Aorta (tissue), 5 donors: ENCODE measurements at places on chromosomes 3 and 15.

DNA sequence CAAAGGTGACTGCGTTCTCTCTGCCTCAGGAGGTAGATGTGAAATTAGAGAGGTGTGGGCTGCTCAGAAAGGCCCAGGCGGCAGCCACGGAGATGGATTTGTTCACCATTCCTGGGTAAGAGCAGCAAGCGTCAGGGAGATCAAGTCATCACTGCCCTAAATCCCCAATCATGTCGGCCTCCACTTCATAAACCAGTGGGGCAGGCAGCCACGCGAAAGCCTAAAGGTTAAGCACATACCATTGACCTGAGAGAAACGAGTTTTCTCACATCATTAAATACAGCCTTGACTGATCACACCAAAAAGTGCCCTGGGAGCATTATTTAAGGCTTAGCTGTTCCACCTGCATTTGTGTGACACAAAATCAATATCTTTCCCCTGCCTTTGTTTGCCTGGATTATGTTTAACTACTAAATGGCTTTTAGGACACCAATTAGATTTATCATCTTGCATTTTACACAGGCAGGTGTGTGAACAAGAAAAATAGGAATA is 50.7 kb upstream of the FOXB1 start:
- DNase-seq = no peak

DNA sequence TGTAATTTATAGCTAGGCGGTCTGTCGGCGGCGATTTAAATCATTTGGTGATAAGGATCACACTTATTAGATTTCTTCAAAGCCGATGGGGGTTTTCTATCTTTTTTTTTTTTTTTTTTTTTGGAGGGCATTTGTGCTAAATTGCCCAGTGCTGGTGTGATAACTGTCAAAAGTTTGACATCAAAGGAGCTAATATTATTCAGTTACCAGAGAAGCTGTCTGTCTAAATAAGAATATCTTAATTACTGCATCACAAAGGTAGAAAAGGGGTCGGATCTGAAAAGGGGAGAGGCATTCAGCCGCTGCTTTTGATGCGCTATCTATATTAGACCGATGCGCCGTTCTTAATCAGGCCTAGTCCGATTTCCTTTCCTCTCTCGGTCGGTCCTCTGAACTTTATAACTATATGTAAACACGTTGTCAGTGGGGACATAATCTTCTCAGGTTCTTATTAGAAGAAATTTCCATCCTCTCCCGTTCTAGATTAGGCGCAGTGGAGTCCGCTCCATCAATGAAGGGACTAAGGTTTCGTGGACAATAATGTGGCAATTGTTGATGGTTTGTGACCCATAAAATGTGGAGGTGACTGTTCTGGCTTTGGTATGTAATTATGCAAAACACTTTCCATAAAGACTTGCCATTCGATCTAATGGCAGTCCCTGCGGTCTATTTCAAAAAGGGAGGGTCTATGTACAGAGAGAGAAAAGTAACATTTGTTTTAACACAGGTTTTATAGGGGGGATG is 31.7 kb downstream of the NR2F2 start:
- DNase-seq = no peak

DNA sequence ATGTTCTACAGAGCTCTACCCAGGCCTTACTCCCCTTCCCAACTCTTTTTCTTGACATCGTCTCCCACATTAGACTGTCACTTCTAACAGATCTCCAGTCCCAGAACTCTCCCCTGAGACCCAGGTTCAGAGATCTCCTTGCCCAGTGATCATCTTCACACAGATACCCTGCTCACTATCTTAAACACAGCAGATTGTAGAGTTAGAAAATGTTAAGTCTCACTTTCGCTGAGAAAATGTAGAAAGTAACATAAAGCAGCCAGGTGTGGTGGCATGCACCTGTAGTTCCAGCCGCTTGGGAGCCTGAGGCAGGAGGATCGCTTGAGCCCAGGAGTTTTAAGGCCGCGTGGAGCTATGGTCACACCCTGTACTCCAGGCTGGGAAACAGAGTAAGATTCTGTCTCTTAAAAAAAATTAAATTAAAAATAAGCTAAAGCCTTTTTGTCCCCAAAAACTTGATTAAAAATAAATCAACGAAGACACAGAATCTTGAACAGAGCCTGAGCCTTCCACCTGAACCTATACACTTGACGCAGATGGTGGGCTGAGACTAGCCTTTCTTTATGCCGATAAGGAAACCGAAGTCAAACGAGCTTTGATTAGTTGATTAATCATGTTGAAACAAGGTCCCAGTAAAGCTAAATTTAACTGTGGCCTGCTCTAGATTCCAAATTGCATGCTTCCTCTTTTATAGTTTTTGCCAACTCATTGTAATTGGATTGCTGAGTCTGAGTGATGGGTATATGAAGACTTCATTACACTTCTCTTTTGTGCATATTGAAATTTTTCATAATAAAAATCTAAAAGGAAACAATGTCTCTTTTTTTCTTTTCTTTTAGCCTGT is 31.3 kb upstream of the BLM start:
- no peak for DNase-seq

DNA sequence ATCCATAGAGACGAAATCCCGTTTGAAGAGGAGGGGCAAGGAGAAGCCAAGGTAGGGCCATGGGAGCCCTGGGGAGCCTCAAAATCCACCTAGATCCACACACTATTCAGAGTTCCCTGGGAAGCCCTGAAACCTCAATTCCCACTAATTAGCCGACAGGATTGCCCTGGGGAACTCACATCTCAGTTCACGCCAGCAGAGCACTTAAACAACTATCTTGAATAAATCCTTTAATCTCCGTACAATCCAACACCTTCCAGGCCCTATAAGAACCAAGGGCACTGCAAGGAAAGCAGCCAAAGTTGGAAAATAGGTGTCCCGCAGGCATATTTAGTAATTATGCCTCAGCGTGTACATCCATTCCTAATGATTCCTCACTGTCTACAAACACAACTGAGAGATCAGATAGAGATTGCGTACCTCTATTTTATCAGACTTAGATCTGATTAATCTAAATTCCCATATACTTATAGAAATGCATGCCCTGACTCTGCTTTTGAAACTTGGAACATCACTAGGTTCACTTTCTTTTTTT is 25.6 kb upstream of the EIF4A2 start:
- DNase-seq = no peak

- no peak for DNase-seq
Observed at GRCh38 chr3:194243172-194243837, 107.4 kb downstream of the HES1 start.

- DNase-seq = no peak
Observed at GRCh38 chr3:44069276-44069675, 172.4 kb upstream of the TOPAZ1 start.

DNA sequence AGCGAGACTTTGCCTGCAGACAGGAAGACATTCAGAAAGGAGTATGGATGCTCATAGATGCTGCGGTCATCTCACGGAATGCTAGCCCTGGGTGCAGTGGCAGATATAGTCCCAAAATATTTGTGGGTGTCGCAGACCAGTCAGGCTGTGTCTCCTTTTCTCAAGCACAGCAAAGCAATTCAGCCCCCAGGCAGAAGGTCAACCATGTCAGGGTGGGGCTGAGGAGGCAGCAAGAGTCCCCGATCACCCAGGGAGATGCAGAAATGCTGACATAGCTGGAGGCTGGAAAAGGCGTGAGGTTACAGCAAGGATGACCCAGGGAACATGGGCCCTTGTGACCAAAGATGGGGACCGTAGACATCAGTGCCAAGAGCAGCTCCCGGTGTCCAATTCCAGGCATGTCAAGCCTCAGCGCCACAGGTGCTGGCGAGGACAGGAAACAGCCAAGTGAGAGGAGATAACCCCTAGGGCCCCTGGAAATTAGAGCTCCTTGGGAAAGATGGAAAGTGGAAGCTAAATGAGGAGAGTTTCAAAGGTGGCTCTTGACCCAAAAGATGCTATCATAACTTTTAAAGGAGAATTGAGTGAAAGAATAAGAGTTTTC is 81.2 kb upstream of the ABHD17C start:
- DNase-seq = no peak

- no peak for DNase-seq
Observed at GRCh38 chr3:173479301-173479700, 81.8 kb downstream of the NLGN1 start.

- no peak for DNase-seq
Observed at GRCh38 chr3:194460566-194460965, 26.2 kb downstream of the ATP13A3 start.

GRCh38 chr15:99719096-99719541 is 14.1 kb downstream of the LYSMD4 start:
- no peak for DNase-seq

DNA sequence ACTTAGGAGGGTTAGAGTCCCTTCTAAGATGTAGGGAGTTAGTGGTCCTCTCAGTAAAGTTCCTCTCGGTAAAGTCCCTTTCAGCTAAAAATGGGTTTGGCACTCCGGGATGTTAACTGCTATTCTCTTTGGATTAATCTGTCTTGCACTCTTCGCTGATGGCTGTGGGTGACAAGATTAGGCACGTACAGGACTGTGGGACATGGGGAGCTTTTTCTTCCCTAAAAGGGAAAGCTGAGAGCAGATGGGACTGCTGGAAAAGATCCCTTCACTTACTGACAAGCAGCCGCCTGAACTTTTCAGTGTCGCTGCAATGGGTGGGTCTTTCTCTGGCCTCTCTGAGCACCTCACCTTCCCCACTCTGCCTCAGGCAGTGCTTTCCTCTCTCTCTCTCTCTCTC is 16.4 kb upstream of the HHATL start:
- DNase-seq = no peak

GRCh38 chr3:52256159-52256558 is 10.6 kb downstream of the PPM1M start:
- no peak for DNase-seq

- DNase-seq = no peak
Observed at GRCh38 chr3:127100459-127101410, 92.2 kb upstream of the PRR23E start.

DNA sequence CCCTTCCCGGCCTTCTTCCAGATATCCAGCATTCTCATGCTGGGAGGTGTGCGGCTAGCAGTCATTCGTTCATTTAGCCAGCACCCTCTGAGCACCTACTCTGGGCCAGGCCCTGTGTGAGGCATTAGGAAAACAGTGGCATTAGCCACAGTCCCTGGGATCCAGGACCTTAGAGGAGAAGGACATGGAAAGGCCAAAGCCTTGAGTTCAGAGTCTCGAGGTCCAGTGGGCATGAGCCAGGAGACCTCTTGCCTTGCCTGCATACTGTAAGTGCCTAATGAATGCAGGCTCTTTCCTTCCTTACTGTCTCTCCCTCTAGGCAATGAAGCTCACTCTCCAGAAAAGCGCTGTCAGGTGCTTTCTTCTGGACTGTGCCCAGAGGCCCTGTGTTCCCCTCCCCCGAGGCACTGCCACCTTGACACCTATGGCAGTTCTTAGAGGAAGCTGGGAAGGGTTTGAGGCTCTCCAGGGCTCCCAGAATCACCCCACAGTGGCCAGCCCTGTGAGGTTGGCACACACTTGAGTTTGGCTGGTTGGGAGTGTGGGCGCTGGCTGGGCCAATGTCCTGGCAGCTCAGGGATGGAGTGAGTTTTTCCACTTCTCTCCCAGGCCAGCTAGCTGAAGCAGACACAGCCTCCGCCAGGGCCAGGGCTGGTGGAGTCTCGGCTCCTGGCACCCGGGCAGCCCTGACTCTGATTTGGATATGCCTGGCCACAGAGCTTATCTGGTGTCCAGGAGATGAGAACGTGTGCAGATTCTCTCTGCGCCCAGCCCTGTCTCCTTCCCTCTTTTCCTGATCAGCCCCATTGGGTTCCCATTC is 5.4 kb downstream of the CORO2B start:
- DNase-seq = no peak

DNA sequence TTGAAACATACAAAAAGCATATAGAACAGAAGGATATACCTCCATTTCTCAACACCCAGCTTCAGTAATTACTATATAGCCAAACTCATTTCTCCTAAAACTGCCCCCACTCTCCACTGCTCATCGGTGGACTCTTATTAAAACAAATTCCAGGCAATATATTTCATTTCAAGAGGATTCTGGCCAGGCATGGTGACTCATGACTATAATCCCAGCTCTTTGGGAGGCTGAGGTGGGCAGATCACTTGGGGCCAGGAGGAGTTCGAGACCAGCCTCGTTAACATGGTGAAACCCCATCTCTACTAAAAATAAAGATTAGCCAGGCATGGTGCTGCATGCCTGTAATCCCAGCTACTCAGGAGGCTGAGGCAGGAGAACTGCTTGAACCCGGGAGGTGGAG is 40.9 kb downstream of the SNX4 start:
- DNase-seq = no peak

GRCh38 chr15:78208887-78209645 is 25.3 kb downstream of the ACSBG1 start:
- no peak for DNase-seq

GRCh38 chr15:64155802-64156651 is 4.5 kb downstream of the SNX22 start:
- no peak for DNase-seq

DNA sequence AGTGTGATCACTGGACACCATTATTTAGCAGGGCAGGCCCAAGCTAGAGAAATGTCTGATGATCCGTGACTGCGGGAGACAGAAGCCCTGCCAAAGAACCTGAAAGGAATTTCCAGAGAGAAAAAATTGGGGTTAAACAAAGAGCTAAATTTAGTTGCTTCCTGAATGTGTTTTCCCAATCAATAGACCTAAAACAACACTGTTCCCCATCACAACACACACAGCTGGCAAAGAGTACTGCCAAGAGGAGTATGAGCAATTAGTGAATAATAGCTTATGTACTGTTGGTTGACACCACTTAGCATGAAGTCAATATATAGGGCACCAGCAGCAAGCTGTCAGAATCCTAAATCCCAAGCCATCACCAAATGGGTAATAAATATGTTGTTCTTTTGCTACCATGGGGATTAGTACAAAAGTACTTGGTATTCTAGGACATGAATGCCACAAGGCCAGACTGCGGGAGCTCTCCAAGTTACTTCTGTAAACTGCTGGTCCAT is 35.7 kb downstream of the CLK3 start:
- DNase-seq = no peak

GRCh38 chr15:68817304-68818065 is 3.2 kb downstream of the ANP32A start:
- DNase-seq = peak; percentile 86
